GM03348 (cell line): ENCODE measurements at places on chromosomes 6 and 20.

DNA sequence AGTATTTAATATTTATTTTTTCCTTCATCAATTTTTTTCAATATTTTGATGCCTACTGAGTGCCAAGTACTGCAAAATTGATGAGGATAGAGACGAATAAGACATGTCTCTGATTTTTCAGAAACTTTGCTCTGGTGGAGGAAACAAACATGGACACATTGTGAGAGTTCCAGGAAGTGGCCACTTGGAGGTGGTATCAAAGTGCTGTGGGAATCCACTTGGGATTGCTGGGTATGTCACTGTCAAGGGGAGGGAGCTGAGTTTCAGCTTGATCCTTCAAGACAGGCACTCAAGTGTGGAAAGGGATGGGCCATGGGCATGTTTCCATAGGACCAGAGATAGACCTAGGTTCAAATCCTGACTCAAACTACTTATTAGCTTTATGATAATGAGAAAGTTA, 24.5 kb upstream of the ABCC10 start:
- no peak for DNase-seq

DNA sequence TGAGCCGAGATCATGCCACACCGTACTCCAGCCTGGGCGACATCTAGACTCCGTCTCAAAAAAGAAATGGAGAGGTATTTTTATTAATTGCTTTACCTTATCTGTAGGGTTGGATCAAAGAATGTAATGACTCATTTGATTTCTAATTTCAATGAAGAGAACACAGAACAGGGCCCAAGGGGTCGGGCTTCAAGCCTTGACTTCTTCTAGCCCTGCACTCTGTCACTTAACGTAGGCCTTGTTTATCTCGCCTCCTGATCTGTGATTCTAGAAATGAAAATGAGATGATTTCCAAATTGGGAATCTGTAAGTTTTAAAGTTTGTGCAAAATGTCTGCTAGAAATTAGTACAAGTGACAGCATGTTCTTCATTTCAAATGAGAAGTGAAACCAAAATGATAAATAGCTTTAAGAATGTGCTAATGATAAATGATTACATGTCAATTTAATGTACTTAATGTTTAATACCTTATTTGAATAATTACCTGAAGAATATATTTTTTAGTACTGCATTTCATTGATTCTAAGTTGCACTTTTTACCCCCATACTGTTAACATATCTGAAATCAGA, 180.5 kb downstream of the SLC16A10 start:
- no peak for DNase-seq

DNA sequence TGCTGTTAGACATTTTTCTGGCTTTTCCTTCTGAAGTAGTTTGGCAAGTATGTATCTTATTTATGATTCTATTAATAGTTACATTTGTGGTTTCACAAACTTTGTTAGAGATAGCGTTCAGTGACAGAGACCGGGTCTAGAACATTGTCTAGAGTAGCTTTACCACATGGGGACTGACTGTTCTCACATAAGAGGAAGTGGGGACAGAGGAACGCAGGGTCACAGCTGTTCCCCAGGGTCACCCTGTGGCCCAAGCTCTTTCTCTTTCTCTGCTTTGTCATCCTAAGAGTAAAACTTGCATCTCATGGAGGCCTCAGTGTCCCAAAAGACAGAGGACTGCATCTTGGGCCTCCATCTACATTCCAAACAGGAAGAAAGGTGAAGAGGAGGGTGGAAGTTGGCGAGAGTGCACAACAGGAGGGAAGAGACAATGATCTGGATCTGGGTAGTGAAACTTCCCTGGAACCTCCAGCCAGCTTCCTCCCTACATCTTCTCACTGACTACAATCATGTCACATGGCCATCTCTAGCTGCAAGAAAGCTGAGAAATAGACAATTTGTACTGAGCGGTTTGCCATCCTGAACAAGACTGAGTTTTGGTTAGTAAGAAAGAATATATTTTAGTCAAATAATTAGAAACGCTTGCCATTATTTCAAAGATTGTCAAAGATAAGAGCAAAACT, 645.8 kb upstream of the ARID1B start:
- no peak for DNase-seq

- no peak for DNase-seq
Measured at GRCh38 chr20:32083469-32083868, 26.0 kb upstream of the TM9SF4 start.

- no peak for DNase-seq
Measured at GRCh38 chr6:68657374-68658139, 22.5 kb downstream of the ADGRB3 start.

- peak; percentile 43 for DNase-seq
Measured at GRCh38 chr20:4014031-4014474, 1.3 kb downstream of the RNF24 start.

- DNase-seq: no peak
Measured at GRCh38 chr6:47241742-47242482, 67.8 kb downstream of the TNFRSF21 start.

GRCh38 chr20:63106108-63106764, 99.5 kb upstream of the BHLHE23 start:
- DNase-seq: no peak

DNA sequence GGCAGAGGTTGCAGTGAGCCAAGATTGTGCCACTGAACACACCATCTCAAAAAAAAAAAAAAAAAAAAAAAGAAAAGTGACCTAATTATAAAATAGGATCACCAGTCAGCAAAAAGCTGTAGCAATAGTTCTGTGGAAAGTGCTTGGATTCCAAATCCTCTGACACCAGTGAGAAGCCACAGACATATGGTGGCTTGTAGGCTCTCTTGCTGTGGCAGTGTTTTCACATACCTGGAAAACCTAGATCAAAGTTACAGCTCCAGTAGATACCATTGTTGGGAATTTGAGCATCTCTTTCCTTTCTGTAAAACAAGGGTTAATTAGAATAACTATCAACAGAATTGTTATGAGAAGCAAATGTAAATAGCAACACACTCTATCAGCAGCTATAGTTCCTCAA, 4.1 kb downstream of the CCDC170 start:
- DNase-seq: no peak

GRCh38 chr6:54617730-54618129, 228.8 kb upstream of the FAM83B start:
- DNase-seq: peak; percentile 60

GRCh38 chr20:1423625-1424106, 30.8 kb upstream of the FKBP1A start:
- no peak for DNase-seq

DNA sequence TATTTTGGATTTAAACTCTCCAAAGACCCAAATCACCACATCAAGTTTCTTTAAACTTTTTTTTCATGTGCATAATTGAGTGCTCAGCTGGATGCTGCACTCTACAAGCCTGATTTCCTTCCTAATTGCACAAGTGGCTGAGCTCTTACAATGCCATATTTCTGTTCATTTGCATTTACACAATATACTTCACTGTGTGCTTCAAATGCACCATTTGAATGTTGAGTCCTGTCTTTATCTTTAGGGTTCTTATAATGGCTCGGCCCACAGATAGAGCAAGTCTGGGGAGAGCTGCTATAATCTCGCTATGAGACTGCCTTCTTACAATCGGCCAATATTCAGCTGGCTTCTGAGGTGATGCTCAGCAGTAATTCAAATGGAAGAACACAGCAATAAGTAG, 200.6 kb upstream of the MAP3K7 start:
- no peak for DNase-seq

- no peak for DNase-seq
Measured at GRCh38 chr6:164296411-164296810, 881.9 kb downstream of the QKI start.

GRCh38 chr6:167726043-167726621, 100.6 kb upstream of the AFDN start:
- DNase-seq: no peak

DNA sequence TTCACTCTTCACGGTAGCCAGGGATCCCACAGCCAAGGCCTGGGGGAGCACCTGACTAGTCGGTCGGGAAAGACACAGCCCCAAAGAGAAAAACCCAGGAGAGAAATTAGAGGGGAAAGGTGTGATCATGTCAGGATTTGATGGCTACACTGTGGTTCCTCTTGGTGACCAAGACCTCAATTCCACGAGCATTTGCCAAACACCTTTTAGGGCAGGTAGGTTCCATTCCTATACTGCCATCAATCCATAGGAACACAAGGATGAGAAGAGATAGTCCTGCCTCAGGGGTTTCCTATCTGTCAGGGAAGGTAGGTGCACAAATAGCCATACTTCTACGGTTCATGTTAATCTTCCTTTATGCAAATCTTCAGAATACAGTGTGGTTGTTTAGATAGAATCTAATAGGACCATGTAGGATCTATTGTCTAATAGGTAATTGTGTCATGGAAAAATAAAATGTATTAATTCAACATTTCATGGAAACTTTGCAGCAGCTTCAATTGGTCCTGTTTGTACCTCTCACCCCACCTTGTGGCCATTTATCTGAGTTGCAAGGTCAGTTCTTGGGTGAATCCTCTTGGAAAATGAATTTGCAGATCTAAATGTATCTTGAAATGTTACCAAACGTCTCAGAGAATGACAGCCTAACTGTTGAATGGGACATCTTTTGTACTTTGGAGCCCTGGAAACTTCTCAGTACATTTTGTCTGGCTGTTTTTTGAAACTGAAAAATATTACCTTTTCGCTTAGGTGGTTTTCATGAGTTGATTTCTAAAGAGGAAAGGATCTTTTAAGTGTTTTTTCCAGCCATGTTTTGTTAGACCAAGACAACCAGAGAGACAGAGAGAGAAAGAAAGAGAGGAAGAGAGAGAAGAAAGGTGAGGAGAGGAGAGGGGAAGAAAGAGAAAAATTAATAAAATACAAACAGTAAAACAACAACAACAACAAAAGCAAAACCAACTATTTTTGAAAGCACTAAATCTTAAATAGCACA, 33.7 kb upstream of the IYD start:
- DNase-seq: peak; percentile 78

DNA sequence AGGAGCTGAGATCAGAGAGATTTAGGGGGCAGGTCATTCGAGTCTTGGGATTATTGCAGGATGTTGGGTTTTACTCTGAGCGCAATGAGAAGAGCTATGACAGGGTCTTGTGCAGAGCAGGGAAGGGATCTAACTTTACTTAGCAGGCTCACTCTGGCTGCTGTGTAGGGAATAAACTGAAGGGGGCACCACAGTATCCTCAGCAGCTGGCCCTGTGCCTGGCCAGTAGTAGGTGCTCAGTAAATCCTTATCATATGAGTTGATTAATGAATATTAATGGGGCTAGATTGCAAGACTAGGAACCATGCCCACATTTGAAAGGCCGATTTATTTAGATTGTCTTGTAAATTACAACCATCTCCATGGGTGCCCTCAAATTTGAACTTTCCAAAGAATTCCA, 4.6 kb upstream of the MDGA1 start:
- no peak for DNase-seq

DNA sequence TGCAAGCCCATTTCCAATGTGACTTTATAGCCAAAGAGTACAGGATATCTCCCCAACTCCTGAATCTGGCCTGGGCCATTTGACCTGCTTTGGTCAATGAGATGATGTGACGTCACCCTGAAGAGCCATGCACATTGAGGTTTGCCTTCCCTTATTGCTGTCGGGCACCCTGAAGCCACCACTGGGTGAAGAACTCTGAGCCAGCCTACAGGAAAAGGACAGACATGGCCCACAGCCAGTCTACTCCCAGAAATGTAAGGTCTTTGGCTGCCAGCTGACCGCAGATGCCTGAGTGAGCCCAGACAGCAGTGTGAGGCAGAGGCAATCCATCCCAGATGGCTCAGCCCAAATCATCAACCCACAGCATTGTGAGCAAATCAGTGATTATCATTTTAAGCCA, 3.7 kb upstream of the SYNDIG1 start:
- DNase-seq: peak; percentile 23

- DNase-seq: no peak
Measured at GRCh38 chr20:22908437-22908836, 126.7 kb upstream of the SSTR4 start.

GRCh38 chr6:168226061-168226752, 93.4 kb downstream of the DACT2 start:
- DNase-seq: no peak

DNA sequence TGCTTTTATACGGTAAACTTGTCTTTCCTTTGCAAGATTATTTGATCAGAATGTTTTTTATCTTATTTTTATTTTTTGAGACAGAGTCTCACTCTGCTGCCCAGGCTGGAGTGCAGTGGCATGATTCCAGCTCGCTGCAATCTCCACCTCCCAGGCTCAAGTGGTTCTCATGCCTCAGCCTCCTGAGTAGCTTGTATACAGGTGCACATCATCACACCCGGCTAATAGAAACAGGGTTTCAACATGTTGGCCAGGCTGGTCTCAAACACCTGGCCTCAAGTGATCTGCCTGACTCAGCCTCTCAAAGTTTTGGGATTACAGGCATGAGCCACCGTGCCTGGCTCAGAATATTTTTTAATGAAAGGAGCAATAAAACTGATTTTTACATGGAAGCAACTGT, 8.9 kb upstream of the LPIN3 start:
- no peak for DNase-seq

GRCh38 chr20:44310664-44311639, at the start of gene FITM2:
Gene FITM2, minus strand, starts transcription at chr20:44311202. Its CDS starts 54 bp downstream, at chr20:44311148.
- DNase-seq: peak; percentile 100

DNA sequence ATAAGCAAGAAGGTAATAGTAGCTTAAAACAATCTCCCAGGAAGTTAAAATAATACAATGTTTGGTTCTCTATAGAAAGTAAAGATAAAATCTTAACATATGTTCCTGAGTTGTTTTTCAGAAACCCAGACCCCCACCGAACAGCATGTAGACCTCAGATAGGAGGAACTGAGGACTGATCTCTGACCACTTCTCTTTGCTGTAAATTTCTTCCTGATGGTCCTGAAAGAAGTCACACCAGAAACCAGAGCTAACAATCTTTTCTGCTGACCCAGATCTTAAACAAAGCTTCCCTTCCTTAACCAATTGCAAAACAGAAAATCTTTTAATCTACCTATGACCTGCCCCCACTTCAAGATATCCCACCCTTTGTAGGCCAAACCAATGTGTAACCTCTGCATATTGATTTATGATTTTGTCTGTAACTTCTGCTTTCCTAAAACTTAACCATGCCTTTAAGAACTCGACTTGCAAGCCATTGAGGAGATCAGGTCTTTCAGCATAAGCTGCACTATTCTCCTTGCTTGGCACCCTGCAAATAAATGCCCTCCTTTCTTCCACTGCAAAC, 21.9 kb upstream of the BEND6 start:
- DNase-seq: no peak

GRCh38 chr6:47977314-47977713, 133.7 kb downstream of the PTCHD4 start:
- no peak for DNase-seq
